ENCODE measurements at places on chromosomes 16 and 17.

DNA sequence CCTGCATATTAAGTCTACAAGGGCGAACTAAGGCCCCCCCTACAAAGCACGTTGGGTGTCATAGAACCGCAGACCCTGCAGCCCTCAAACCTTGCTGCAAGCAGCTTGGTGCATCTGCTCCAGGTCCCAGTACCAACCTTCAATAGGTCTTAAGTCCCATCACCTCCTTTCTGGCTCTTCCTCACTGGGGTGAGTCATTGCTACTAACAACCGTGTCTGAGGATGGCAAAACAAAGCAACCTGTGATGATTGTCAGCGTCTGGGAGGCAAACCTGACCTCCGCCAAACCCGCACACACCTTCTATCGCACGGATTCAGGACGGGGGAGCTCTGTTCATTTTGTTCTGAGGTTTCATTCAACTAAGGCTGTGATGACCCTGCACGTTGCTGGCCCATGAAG lies 138.9 kb downstream of the SLC39A11 start:
- DNase-seq, result no peak

DNA sequence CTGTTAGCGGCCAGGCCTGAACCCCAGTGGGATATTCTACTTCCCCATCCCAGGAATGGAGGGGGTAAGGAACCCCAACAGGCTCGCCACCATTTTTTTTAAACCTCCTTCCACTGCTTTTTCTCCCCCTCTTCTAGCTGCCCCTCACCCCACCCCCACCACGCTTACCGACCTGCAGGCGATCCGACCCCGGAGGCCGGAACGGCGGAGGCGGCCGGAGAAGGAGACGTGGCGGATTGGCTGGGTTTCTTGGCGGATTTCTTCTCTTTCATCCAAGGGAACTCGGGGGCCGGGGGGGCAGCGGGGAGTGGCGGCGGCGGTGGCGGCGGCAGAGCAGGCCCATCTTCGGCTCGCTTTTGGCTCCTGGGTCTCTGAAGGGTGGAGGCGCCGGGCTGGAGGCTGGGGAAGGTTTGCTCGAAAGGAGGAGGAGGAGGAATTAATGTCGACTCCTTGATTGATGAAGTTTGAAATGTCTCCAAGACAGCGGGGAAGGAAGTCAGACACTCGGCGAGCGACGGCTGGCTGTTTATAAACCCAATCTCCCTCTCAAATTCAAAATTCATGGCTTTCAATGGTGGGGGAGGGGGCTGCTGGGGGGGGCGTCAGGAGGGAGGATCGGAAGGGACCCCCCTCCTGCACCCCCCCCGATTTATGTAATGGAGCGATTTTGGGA lies 424 bp downstream of the HOXB2 start:
- no peak for DNase-seq

- no peak for DNase-seq
Measured at GRCh38 chr17:81489012-81489997, 23.3 kb downstream of the ACTG1 start.

DNA sequence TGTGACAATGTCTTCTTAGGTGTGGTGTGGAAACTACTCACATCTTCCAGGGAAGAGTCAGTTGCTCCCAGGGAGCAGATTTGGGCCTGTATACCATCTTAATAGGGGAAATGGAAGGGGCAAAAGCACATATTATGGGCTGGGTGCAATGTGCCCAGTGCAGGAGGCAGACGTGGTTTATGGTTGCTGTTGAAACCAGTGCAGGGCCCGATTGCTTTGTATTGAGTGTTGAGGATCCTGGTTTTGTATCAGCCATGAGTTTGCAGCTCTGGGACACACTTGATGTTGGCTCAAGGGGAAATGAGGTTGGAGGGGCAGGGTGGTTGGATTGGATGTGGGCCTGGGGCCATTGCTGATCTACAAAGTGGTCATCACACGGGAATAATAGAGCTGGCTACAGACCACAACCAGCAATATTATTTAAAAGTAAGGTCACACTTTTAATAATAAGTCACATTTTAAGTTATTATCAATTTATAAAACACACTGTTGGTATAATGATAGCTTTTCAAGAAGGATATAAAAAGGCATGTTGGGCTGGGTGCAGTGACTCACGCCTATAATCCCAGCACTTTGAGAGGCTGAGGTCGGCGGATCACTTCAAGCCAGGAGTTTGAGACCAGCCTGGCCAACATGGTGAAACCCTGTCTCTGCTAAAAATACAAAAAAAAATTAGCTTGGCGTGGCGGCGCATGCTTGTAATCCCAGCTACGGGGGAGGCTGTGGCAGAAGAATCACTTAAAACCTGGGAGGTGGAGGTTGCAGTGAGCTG lies 302.4 kb downstream of the SEC14L1 start:
- DNase-seq, result no peak

GRCh38 chr17:50531428-50532025 lies 1.0 kb upstream of the EPN3 start:
- DNase-seq, result no peak

DNA sequence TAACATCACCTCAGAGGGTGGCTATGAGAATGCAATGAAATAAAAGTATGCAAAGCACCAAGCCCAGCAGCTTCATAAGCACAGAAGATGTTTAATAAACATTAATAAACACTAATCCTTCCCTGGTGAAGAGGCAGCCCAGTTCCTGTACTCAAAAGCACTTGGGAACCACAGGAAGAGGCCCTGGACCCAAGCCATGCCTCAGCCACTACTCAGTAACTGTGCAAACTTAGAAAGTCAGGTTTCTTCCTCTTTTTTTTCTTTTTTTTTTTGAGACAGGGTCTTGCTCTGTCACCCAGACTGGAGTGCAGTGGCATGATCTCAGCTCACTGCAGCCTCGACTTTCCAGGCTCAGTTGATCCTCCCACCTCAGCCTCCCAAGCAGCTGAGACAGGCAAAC lies 5.3 kb downstream of the ARHGAP17 start:
- no peak for DNase-seq

- no peak for DNase-seq
Measured at GRCh38 chr17:37194208-37194607, 181.6 kb upstream of the C17orf78 start.

- DNase-seq, result no peak
Measured at GRCh38 chr17:82831041-82831817, 8.6 kb downstream of the ZNF750 start.

GRCh38 chr16:714558-715476 lies at the start of gene METRN:
Gene METRN, plus strand, starts transcription at chr16:715118. Its CDS starts 172 bp downstream, at chr16:715290.
- DNase-seq, result peak; percentile 78

DNA sequence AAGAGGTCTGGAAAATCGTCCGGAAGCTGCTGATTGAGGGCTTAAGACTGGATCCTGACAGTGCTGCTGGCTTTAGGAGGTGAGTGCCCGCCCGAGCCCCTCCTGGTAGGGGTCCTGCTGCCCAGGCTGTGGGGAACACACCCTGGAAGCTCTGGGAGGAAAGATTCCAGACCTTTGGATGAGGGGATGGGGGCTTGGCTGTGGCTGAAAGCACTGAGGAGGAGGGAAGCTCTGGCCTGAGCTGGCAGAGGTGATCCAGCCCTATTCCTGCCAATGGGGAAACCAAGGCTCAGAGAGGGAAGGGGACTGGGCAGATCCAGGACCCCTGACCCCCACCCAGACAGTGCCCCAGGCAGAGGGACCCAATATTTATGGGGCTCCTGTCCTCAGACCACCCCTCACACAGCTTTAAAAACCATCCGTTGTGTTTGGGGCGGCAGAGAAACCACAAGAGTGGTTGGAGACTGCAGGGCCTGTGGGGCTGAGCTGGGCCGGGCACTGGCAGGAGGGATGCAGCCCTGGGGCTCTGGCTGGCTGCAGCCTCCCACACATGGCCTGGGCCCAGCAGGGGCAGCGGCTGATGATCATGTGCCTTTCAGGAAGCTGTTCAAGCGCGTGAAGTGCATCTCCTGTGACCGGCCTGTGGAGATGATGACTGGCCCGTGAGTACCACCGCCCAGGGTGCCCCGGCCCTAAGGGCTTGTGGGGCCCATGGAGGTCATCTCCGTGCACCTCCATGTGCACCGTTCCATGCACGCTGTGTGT lies 22.8 kb downstream of the UBALD1 start:
- no peak for DNase-seq

DNA sequence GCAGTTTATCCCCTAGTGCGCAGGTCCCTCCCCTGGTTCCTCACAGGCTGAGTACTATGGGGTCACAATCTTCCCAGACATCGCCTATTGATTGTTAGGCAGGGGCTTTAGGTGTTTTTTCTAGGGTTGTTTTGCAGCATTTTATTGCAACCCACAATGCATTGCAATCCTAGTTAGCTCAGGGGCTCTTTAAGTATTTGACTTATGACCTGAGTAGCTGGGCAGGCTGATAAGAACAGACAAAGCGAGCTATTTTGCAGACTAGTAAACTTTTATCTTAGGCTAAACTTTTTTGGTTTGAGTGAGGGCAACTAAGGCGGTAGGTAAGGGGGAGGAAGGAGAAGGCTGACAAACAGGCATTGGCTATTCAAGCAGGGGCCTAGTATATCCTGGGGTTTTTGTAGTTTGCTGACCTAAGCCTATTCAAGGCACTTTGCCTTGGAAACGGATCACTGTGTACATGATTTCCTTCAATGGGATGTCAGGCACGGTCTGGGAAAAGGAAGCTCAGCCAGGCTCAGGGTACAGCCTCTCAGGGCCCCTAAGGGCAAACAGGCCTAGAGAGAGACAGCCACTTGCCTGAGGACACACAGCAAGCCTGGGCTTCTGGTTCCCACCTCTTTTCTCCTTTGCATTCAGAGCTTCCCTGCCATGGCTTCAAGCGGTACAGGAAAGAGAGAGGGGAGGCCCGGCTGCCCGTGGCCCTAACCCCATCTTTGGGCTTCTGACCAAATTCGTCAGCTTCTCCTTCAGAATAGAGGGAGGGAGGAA lies 6.4 kb downstream of the DRC7 start:
- DNase-seq, result no peak

GRCh38 chr17:297758-298157 lies 54.8 kb downstream of the RPH3AL start:
- DNase-seq, result no peak

DNA sequence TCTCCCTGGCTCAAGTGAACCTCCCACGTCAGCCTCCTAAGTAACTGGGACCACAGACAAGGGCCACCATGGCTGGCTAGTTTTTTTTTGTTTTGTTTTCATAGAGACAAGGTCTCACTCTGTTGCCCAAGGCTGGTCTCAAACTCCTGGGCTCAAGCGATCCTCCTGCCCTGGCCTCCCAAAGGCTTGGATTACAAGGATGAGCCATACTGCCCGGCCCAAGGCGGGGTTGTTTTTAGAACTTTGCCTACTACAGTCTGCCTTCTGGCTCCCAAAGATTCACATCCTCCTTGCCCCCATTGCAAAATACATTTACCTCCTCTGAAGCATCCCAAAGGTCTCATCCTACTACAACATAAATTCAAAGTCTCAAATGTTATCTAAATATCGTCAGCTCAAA lies 49.5 kb upstream of the PHOSPHO1 start:
- DNase-seq, result no peak

GRCh38 chr17:32755045-32755805 lies 121.7 kb downstream of the MYO1D start:
- DNase-seq, result no peak

DNA sequence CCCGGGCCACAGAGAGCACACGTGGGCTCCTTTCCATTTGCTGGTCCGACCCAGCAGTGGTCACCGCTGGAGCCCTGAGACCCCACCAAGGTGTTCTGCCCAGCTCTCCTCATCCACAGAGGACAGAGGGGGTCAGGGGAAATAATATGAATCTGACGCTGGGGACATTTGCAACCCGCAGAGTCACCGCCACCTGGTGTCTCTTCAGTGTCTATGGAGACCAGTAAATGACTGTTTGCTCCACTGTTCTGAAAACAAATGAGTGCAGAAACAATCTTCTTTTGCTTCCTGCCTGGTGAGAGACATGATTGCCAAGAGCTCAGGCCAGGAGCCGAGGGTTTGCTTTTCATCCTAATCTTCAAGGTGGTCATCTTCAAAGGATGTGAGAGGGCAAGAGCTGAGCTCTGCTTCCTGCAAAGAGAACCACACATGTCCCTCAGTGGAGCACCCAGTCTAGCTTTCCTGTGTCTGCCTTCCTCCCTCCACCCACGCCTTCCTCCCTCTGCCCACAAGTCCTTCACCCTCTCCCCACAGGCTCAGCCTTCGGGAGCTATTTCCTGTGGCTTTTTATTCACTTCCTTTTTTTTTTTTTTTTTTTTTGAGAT lies 14.7 kb upstream of the KLHDC4 start:
- peak; percentile 38 for DNase-seq

All from activated CD8-positive, alpha-beta memory T cell treated with anti-CD3 and anti-CD28 coated beads for 4 hours (primary cell).